Fibroblast of villous mesenchyme (primary cell): ENCODE measurements at places on chromosomes 16 and 17. TPM values are rescaled to one million over a fixed set of nuclear protein-coding genes. Genes with fewer than 3 reads are reported as not detected.
A peak's percentile ranks its signal among the peaks of the same experiment; 100 is the strongest.

The CEP295NL gene
- total RNA-seq = 3.9 and 5.6 TPM in 2 replicates

DNA sequence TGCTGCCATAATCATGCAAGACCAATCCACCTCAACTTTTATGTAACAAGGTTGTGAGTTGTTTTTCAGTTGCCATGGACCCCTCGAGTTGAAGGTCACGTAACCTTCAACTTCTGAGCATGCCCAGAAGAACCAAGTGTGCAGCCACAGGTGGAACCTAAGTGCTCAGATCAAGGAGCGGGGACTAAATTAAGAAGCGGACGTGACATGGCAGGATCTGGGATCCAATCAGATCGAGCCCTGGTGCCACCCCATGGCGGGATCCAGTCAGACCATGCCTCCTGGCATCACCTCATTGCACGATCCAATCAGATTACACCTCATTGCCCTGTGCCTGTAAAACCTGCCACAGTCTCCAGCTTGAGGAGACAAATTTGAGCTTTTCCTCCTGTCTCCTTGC is 204.5 kb upstream of the CDH5 start:
- DNase-seq = no peak

- DNase-seq = no peak
Measured at GRCh38 chr17:2967515-2967914, 95.9 kb downstream of the OR1D5 start.

The KCNH4 gene
- total RNA-seq = under 0.01 TPM in 1 of 2 replicates, not detected in the other

GRCh38 chr17:57557416-57557815 is 187.7 kb downstream of the CCDC182 start:
- DNase-seq = no peak

DNA sequence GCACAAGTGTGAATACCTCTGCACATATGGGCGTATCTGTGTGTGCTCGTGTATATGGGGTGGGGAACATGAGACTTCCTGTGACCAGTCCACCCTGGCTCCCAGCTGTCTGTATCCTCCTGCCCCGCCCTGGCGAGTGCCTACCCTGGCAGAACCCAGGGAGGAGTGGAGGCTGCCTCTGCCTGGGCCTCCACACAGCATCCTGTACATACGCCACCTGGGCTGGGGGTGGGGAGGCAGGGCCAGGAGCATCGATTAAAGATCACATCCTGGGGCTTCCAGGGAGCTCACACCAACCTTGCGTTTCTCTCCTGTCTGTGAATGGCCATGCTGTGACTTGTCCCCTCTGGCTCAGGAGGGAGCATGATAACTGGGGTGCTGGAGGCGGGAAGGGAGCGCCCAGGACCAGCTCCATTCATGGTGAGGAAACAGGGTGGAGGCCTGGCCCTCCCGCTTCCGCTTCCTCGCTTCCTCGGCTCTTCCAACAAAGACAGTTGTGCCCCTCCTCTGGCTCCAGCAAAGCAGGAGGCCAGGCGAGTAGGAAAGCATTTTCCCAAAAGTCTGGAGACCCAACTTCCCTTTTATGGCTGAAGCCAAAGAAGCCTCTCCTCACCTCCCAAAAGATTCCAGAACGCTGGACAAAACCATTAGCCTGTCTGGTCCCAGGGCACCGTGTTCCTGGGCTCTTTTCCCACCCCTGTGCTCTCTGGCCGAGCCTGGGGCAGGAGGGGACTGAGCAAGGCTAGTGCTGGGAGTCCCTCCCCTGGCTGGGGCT is 22.9 kb downstream of the ADAM11 start:
- DNase-seq = no peak

DNA sequence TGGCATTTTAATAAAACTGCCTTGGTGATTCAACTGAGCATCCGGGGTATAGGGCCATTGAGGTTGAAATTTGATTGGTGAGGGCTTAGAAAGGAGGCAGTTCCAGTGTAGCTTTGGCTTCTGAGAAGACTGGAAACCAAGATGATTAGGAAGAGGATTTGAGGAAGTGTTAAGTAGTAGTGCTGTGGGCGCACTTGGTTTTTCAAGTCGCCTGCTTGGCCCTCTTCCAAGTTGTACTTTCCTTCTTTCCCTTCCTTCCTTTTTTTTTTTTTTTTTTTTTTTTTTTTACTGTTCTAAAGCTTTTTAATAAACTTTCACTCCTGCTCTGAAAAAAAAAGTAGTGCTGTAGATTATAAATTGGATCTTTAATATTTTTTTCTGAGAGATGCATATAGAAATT is 320.5 kb downstream of the UTP18 start:
- DNase-seq = no peak

The DDX42 gene
- total RNA-seq = 85.0 and 85.9 TPM in 2 replicates

DNA sequence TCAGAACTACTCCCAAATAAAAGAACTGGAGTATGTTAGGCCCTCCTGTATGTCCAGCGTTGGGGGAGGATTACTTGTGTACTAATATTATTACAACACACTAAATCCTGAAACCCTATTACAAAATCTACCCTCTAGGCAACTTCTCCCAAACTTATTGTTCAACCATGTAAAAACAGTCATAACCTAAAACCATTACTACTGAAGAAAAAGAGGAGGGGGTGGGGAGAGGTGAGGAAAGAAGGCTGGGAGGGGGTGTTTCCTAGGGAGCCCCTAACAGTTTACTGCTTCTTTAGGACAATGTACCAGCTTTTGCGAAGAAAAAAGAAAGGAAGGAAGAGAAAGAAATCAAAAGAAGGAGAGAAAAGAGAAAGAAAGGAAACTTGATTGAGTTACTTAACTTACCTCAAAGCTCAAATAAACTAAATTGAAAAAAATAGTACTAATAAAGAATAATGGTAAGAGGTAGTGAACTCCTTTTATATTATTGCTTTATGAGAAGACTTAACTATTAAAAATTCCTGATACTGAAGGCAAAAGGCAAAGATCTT is 2.3 kb downstream of the SALL1 start:
- peak; percentile 74 for DNase-seq

GRCh38 chr16:78684030-78684611 is 584.7 kb downstream of the WWOX start:
- DNase-seq = peak; percentile 98

- no peak for DNase-seq
Measured at GRCh38 chr16:6926762-6927161, 405.9 kb upstream of the RBFOX1 start.

DNA sequence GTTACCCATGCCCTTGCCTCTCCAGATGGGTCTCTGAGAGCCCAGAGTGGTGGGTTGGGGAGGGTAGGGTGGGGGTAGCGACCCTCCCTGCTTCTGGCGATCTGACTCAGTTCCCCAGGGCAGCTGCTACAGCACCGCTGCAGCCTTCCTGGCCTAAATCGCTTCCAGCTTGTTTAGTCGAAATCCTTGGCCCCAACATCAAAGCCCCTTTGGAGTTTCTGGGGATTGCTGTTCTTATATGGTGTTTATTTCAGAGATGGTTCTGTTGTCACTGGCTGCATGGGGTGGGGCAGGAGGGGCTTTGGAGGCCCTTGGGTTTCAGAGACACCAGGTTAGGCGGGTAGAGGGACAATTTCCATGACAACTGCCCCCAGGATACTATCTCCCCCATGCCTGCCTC is 35.9 kb downstream of the FZD2 start:
- DNase-seq = no peak

- no peak for DNase-seq
Measured at GRCh38 chr17:65558683-65559460, 2.6 kb downstream of the AXIN2 start.

DNA sequence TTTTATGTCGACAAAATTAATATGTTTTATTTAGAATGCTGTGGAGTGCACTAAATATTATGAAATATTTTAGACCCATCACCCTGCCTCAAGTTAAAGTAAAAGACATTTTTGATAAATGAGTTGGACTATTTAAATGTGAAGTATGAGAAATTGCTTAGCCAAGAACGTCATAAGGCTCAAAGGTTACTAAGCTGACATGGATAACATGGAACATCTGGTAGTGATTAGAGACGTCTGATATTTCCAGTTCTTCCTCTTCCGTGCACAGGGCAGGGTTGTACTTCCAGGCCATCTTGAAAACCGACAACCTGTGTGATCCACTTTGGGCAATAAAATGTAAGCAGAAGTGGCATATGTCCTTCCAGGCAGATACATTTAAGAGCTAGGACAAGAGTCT is 7.2 kb upstream of the CCL8 start:
- DNase-seq = peak; percentile 82
